ENCODE measurements at places on chromosomes 7 and 10.
A peak's percentile ranks its signal among the peaks of the same experiment; 100 is the strongest.

DNA sequence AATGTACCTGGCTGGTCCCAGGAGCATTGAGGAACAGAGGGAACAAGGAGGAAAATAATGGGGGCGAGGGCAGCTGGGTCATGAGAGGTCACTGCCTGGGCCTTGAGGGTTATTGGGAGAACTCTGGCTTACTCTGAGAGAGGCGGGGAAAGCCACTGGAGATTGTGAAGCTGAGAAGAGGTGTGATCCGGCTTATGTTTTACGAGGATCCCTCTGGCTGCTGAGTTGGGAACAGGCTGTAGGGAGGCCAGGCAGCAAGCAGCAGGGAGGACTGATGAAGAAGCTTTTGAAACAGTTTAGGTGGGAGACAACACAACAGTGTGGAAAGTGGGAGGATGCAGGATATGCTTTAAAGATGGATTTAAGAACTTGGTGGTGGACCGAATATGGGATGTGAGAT is 87.3 kb downstream of the FANK1 start:
- no peak for DNase-seq

DNA sequence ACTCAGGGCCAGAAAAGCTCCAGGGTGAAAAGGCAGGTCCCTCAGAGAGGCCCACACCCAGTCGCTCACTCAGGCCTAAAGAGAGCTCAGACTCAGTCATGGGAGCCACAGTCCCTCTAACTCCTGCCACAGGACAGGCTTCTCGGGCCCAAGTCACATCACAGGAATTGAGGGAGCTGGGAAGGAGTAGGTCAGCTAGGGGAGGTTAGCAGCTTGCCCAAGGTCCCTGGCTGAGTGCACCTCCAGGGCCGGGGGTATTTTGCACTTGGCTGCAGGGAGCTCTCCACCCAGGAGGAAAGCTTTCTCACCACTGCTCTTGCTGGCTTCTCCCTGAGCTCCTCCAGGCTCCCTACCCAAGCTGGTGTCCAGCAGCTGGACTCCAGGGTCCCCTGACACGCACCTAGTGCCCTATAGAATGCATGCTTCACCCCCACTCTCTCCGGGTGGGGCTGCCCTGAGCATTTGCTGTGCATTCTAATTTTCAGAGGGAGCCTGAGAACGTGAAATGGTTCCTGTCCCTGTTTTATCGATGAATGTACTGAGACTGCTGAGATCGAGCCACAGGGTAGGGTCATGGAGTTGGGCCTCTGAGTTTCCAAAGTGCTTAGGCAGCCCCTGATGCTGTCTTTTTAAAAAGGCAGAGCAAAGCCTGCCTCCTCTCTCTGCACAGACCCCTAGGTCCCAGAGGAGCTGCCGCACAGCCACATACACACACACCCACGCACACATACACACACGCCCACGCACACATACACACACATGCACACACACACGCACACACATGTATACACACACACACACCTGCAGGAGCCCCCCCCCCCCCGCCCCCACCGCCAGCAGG is 37.9 kb upstream of the RET start:
- no peak for DNase-seq

DNA sequence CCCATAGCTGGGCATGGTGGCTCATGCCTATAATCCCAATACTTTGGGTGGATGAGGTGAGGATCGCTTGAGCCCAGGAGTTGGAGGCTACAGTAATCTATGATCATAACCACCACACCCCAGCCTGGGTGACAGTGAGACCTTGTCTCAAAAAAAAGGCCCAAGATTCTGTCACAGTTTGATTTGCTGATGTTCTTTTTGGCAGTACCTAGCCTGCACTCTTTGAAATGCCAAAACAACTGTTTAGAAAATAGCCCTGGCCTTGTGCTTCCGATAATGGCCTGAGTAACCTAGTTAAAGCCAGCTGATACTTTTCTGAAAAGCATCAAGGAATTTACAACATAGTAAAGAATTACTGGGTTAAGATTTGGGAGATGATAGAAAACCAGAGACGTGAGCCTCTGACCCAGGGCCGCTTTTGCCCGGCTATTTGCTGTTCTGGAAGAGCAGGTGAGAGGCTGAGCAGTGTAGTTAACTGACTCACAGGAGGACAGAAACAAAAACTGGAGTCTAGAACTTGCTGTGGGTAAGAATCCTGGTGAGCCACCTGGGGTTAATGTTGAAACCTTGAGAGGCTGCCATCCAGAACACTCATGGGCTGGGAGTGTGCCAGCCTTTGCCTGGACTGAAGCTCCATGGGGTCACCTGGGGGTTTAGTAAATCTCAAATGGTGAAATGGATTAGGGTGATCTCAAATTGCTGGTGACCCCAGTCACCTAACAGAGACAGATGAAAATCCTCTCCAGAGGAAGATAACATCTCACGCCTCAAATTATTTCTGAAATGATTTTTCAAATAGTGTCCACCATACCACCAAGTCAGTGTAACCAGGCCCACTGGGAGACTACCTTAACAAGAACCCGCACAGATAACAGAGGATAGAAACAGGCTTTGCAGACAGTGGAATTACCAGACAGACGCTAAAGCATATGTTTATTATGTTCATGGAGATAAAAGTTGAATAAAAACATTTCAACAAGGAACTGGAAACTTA is 51.8 kb downstream of the GALNT11 start:
- DNase-seq: no peak

- no peak for DNase-seq
Observed at GRCh38 chr7:148410905-148411304, 179.7 kb upstream of the C7orf33 start.

DNA sequence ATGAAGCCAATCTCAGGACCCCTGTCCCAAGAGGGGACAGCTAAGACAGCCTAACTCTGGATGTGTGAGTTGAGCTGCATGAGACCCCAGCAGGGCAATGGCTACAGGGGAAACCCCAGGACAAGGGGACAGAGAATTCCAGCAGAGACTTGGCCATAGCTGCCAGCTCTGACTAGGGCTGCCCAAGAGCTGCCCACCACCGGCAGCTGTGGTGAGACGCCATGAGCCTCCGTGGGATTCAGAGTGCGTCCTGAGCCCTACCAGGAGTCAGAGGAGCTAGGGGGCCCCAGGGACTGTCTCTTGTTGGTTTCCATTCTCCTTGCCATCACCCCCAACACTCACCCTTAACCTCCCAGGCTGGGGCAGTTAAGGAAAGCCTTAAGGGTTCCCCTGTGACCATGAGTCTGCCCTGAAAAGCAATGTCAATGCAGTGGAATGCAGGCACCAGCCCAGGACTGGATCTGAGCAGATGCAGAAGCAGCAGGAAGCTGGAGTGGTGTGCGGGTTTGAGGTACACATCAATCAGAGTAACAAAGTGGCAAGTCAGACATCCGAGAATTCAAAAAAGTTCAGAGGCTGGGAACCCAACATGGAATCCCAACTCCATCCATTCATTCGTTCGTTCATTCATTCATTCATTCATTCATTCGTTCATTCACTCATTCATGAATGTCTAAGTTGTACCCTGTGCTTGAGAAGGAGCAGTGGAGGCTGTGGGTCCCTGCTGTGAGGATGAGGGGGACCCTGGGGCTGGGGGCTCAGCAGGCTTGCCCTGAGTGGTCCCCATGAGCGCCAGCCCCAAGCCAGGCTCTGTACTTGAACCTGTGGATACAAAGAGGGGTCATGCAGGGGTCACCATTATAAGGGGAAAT is 52.9 kb downstream of the C10orf120 start:
- no peak for DNase-seq

- no peak for DNase-seq
Observed at GRCh38 chr7:4824120-4824775, 37.6 kb downstream of the PAPOLB start.

DNA sequence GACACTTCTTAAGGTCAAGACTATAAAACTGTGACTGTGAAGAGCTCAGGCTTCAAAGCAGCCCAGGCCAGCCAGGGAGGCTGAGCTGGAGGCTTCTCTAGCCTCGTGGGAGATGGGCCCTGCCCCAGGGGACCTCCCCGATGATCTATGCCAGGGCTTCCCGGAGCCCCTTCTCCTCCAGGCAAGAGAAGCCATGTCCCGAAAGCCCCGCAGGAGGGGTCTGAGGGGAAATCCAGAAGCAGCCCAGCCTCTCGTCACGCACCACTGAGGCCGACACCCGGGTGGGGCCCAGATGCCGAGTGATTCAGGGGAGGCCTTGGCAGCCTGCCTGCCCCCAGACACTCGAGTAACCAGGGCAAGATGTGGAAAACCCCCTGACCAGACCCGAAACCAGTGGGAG is 63.7 kb downstream of the PROSER2 start:
- no peak for DNase-seq

GRCh38 chr10:12201543-12201942 is 5.6 kb downstream of the CDC123 start:
- no peak for DNase-seq

GRCh38 chr7:11648980-11649379 is 183.0 kb downstream of the THSD7A start:
- no peak for DNase-seq

DNA sequence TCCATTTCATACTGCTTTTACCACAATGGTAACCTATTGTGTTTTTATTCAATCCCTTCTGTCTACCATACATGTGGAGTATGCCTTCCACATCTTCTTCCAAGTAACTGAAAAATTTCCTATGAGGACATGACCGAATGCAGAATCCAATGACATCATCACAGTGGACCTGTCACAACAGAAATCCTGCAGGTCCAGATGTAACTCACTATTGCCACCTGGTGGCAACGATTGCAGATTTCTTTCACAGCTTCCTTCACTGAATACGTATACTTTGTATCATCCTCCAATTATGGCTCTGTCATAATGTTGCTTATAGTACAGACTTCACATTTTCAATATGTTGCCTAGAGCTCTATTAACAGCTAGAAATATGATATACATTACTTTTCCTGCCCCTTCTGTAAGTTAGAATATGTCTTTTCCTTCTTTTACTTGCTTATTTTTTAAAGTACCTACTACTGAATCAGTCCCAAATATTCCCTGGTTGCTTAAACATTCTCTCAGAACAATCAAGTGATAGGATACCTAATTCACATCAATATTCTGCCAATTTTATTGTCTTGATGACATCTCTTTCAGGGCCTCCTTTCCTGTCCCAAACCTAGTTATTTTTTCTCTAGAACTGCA is 45.4 kb downstream of the SLC13A1 start:
- DNase-seq: no peak

DNA sequence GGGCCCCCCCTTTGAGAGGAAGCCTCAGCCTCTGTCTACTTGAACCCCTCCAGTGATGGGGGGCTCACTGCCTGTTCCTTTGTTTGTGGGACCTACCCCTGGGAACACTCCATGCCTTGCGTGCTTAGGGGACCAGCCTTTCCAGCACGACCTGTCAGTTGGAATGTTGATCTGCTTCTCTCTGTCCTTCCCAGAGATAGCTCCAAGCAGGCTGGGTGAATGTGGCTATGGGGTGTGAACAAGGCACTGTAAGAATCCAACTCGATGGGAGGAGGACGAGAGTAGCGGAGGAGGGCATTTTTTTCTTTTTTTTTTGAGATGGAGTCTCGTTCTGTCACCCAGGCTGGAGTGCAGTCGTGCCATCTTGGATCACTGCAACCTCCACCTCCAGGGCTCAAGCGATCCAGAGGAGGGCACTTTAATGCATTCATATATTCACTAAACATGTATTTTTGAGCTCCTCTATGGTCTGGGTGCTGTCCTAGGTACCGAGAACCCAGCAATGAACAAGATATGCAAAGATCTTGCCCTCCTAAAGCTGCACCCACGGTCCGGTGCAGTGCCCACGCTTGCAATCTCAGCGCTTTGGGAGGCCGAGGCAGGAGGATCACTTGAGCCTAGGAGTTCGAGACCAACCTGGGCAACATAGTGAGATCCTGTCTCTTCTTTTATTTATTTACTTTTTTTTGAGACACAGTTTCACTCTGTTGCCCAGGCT is 8.5 kb downstream of the CLIP2 start:
- DNase-seq: no peak

DNA sequence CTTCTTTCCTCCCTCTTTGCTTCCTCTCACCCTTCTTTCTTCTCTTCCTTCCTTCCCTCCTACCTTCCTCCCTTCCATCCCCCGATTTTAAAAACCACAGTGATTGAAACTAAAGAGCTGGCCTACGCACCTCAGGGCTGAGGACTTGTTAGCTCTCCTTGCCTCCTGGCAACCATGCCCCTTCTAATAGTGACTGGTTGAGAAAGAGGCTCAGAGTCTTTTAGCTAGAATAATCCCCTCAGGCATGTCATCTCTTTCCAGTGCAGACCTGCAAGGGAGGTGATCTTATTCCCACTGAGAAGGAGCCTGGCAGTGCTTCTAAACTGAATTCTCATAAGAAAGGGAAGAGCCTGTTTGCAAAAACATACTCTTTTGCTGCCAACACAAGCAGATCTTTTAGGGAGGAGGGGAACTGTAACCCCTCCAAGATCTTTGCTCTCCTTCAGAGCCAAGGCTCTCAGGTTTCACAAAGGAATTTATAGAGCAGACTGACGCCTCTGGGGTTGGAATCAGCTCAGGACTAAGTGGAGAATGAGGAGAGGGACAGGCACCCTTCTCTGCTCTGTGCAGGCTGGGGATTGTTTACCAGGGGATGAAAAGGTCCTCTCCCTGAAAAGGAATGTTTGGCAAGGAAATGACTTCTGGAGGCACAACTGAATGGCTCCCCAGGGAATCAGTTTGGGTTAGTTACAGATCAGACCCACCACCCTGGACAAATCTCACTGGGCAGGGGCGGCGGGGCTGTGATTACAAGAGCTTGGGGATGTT is 9.4 kb upstream of the ANKRD1 start:
- DNase-seq: no peak

DNA sequence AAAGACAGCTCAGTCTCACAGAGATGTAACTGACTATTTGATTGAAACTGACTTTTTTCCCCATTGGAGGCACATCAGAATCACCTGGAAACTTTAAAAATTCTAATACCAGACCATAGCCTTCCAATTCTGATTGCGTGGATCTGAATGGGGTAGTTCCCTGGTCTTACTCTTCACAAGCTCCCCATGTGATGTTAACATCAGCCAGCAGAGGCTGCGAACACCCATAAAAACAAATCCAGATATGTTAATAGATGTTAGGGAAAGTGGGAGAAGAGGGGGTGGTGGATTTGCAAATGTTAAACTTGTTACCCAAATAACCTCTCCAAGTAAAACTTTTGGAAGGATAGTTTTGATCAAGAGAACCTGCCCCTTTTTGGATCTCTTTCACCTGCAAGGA is 1133.4 kb downstream of the CNTNAP2 start:
- DNase-seq: no peak

DNA sequence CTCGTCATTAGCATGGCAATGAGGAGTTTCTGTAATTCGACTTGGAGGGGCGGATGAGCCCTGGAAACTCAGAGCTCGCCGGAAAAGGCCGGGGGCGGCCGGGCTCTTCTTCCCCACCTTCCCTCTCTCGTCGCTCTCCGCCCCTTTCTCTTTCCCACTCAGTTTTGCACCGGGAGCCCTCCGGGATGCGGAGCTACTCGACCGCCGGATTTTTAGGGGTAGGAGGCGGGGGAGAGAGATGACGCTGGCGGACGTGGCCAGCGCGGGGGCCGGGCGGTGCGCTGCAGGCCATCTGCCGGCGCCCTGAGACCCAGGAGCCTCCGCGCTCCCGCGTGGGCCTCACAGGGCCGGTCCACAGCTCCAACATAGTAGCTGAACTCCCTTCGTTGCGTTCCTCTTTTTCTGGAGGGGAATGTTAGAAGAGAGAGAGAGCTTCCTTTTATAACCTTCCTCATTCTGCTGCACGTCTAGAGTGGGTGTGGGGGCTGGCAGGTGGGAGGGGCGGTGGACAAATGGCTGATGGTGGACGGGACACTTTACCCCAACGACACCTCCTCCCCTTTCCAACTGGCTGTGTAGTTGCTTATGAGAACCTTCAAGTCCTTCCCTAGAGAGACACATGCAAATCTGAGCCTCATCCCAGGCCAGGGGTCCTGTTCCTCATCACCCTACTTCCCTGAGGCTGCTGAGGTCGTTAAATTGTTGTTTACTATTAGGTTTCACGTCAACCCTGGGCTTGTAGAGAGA is 1.1 kb upstream of the HOXA1 start:
- no peak for DNase-seq

- DNase-seq: peak; percentile 23
Observed at GRCh38 chr7:138001529-138002095, at the start of gene CREB3L2. Gene CREB3L2 (minus strand): TSS chr7:138002086. CDS start chr7:138001705, 381 bp downstream.

Data from stimulated activated CD8-positive, alpha-beta memory T cell treated with anti-CD3 and anti-CD28 coated beads, Interleukin-7, amount 100 ng/mL, for 1 hour (primary cell).